ENCODE measurements at places on chromosomes 4 and X.

DNA sequence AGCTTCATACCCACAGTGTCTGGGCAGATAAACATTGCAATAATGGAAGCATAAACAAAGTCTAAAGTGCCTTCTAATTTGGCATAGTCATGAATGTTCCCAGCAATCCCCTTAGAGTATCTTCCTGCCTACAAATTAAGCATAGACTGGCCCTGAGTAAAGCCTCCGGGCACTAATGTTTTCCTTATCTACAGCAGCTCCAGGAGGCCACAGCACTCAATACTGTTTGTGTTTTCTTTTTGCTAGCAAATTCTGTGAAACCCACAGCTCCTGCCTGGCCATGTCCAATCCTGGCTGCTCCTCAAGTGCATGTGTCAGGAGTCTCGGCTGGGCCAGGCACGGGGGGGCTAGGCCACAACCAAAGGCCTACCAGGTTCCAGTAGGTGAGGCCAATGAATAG lies 102.7 kb upstream of the TBC1D9 start:
- no peak for DNase-seq

DNA sequence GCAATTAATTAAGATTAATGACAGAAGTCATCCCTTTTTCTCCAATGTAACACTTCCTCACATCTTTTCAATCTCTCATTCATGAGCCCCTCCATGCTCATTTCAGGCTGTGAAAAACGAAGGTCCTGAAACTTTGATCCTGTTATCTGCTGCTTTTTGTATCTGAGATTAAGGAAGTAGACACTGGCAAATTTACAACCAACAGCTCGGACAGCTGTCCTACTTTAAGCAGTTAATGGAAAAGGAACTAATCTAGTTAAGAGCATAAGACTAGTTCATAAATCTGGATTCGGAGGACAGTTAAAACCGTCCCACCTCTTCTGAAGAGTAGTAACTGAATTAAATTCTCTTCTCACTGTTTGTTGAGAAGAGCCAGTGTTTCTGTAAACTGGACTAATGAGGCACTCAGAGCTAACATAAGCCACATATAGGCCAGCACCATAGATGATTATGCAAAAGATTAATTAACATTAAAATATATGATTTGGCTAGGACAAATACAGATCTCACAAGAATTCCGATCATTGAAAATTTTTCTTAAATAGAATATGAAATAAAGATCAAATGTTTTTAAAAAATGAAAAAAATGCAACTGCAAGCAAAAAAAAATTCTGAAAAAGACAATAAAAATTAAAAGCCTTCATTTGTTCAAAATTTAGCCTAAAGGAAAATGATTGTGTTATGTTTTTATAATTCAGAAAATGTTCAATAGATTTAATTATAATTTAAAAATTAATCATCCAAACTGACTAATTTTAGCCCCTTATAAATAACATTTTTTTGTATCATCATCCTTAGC lies 114.4 kb downstream of the ANTXR2 start:
- DNase-seq = no peak

- no peak for DNase-seq
Measured at GRCh38 chr4:119139822-119140252, 4.2 kb downstream of the MYOZ2 start.

- DNase-seq = no peak
Measured at GRCh38 chr4:173247321-173247720, 78.7 kb downstream of the GALNT7 start.

DNA sequence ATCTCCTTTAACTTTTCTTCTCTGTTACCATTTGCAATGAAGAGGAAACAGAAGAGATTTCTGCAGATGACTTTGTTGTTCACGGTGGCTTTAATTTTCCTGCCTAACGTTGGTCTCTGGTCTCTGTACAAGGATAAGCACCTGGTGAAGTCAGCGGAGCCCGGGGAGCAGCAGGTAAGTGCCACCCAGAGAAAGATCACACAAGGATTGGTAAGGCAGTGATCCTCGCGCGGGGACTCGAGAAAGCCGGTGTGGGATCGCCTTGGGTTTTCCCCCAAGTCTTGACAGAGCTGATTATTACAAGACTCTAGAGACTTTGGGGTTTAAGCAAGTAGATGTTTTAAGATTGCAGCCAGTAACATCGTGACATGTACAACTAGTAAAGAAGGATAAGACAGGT lies 1.3 kb downstream of the GALNTL6 start:
- no peak for DNase-seq

DNA sequence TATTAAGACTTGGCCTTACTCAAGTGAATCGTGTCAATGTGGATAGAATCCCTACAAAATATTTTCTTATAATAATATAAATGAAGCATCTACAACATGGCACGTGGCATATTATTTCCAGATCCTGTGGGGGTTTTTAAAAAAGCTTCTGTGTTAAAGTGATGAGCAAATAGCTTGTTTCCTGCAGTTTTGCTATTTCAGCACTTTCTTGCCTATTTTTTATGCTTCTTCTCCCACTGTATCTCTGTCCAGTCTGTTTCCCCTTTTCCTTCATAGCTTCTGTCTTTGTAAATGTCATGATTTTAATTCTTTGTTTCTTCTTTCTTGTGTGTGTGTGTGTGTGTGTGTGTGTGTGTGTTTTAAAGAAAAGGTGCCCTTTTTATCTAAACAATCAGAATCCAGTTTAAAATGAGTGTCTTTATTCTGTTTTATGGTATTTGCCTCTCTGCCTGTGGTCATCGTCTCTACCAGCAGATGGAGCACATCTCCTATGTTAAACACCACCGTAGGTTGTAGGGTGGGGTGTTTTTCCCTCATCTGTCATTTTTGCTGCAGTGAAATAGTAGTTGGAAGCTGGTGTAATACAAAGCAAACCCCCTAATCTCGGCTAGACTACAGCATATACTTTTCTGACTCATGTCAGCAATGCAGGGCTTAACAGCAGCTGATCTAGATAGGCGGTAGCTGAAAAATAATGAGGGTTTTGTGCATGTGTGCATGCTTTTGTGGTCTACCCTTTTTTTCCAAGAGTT lies 33.1 kb downstream of the FTHL17 start:
- no peak for DNase-seq

DNA sequence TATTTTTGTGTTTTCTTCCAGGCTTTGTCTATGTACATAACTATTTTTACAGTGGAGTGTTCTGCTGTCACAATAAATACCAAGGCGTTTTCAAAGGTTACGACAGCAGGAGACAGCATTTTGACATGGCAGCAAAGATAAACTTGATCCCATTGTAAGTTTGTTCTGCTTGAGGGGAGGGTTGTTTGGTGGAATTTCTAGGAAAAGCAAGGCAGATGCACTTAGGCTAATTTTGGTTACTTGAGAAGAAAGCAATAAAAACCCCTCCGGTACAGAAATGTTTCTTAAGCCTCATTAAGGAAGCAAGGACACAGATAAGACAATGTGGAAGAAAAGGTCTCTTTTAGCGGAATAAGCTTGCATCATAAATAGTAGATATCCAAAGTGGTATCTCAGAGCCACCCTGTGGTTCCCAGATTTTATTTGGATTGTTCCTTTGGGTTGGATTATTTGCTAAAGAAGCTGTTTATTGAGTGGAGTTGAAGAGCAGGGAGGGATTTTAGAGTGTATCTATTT lies 54.3 kb downstream of the CLCN5 start:
- DNase-seq = no peak

GRCh38 chr4:54855191-54855854 lies 197.6 kb downstream of the KIT start:
- DNase-seq = no peak

DNA sequence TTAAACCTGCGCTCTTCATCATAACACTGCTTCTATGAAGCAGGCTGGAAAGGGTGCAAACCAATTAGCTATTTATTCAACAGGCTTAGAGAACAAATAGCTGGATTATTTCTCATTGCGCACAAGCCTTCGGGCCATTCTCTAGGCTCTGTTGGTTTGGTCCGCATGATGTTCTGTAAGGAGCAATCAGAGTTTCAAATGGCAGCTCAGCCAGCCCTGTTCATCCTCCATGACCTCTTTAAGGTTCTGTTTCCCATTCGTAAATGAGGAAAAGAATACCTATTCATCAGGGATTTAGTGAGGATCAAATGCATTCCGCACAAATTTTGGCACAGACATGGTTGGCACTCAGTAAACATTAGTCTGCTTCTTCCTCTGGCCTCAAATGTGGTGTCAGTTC lies 15.5 kb upstream of the GPM6A start:
- DNase-seq = no peak

- no peak for DNase-seq
Measured at GRCh38 chrX:39938466-39938865, 159.3 kb downstream of the BCOR start.

DNA sequence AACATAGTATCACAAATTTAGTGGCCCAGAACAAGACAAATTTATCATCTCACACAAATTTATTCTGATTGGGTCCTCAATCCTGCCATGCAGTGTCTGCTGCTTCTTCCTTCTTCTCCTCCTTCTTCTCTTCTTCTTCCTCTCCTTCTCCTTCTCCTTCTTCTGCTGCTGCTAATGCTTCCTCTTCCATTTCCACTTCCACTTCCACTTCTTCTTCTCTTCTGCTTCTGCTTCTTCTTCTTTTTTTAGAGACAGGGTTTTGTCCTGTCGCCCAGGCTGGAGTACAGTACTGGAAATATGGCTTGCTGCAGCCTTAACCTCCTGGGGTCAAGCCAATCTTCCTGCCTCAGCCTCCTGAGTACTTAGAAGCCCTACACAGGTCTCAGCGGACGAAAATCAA lies 37.5 kb downstream of the FGFBP1 start:
- no peak for DNase-seq

GRCh38 chr4:115396034-115396433 lies 282.6 kb upstream of the NDST4 start:
- no peak for DNase-seq

DNA sequence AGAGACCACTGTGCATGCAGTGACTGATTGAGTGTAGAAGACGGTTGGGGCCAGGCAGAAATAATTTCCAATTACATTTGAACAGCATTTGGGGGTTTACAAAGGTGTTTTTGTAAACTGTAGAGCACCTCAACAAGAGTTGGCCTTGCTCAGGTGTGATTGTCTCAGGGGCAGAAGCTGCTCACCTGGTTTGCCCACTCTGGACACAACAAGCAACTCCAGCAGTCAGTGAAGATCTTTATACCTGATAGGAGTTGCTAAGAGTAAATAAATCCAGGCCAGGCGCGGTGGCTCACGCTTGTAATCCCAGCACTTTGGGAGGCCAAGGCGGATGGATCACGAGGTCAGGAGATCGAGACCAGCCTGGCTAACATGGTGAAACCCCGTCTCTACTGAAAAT lies 221.3 kb downstream of the RAB28 start:
- no peak for DNase-seq

- no peak for DNase-seq
Measured at GRCh38 chrX:135520022-135520552, 373 bp upstream of the INTS6L start.

DNA sequence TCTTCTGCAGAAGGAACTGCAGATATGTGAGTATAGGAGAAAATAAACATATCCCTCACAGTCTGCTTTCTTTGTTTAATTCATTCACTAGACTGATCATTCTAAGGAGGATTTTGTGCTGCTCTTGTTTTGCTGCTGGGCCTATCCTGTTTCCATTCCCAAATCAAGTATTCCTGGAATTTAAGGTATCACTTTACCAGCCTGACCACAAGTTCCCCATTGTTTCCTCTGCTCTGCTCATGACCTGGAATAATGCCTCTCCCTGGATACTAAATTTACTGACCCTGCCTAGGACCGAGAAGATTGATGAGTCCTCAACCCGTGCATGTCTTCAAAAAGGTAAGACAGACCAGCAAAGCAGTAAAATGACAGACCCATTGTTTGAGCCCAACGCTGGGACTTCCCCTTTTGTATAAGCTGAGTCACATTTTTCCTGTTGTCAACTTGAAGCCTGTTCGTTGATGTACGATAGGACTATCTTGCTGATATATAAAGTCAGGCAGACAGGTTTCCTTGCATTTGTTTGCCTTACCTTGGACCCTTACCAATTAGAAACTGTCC lies 85.5 kb upstream of the TET2 start:
- peak; percentile 11 for DNase-seq

DNA sequence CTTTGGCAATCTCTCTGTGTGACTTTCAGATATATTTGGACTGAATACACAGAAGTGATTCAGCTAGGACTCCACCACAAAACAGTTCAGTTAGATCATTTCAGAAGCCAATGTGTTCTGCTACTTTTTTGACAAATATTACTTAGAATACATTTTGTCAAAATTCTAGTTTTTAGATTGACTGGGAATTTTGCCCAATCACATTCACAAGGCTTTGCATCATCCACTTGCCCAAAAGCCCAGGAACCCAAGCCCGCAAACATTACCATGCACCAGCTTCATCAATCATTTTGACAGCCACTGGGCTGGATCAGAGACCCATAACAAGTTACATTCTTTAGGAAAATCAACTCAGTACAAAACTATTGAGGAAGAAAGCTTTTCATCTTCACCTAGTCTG lies 256.6 kb upstream of the NDST3 start:
- DNase-seq = no peak

GRCh38 chrX:329291-329910 lies 10.8 kb upstream of the GTPBP6 start:
- no peak for DNase-seq

DNA sequence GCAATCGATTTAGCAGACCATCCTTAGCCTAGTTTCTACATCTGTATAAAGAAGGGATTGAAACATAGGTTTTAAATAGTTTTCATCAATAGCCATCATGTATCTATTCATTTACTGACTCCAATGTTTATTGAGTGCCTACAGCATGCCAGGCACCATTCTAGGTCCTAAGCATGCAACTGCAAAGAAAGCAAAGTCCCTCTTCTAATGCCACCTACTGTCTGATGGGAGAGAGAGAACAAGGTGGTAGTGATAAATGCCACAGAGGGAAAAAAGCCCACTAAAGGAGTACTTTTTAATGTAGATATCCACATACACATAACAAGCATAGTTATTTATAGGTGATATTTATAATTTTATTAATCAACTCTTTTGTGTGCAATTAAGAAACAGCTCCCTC lies 67.6 kb upstream of the PPARGC1A start:
- no peak for DNase-seq

DNA sequence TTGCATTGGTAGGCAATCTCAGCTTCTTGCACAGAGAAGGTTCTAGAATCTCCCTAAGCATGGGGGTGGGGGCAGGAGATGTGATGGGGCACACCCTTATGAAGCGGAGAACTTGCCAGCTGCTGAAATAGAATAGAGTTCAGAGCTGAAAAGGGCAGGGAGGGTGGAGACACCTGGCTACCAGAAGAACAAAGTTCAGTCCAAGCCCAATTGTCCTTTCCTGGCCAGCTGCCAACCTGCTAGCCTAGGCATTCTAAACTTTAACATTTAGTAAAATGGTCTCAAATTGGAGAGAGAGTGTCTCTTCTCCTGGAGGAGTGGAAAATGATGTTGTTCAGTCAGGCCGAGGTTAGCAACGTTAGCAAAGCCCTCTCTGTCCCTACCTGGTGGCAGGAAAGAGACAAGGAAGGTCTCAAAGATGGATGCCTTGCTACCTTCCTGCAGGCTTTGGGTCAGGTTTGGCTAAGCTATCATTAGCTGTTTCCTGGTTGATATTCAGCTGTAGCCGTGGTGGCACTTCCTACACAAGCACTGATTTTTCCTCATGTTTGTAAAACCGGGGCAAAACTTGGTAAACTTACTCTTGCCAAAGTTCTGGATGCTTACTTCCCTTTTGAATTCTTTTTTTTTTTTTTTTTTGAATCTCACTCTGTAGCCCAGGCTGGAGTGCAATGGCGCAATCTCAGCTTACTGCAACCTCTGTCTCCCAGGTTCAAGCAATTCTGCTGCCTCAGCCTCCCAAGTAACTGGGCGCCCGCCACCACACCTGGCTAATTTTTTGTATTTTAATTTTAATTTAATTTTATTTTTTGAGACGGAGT lies 34.7 kb upstream of the NYX start:
- DNase-seq = no peak
